Fibroblast of skin of scalp (primary cell): ENCODE measurements at places on chromosomes 1 and 21.
A peak's percentile ranks its signal among the peaks of the same experiment; 100 is the strongest.

DNA sequence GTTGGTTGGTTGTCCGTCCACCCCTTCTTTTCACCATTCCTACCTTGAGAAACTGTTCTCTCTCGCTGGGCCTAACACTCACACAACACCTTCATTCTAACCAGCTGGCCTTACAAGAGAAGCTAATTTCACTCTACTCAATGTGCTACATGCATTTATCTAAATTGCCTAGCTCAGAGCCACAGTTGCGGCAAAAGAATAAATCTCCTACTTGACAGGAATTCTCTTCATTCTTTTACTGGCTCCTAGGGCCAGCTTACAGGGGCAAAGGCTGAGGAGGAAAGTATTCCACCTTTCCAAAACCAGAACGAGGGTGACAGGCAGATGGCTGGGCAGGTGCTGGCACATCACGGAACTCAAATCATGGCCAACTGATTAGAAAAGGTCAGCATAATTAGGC, 6.5 kb downstream of the F3 start:
- no peak for DNase-seq

- no peak for DNase-seq
Measured at GRCh38 chr1:208048904-208049303, 138.0 kb upstream of the CD34 start.

DNA sequence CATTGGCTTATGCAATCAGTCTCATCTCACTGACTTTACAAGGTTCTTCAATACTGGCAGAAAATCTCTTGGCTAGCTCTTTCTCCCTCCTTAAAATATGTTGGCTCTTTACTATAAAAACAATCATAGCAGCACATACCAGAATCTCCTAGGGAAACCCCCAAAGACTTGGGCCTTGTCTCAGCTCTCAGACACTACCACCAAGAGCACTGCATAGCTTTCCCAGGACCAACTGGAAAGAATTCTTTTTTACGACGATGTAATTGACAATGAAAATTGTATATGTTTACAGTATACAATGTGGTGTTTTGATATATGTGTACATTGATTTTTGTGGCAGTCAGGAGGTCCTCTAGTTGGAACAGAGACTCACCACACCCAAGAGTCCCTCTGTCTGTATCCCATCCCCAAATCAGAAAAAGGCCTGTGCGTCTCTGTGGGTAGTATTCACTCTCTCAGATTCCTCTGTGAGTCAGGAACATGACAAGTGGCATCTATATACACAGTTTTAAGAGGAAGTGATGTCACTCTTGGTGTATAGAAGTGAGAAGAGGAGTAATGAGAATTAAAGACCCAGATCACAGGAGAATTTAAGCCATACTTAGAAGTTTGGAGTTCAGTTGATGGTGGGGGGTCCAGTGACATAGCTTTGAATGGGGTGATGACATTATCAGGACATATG, 21.1 kb downstream of the SMAP2 start:
- DNase-seq = peak; percentile 85

- peak; percentile 32 for DNase-seq
Measured at GRCh38 chr1:145858238-145858900, 512 bp downstream of the PIAS3 start.

- no peak for DNase-seq
Measured at GRCh38 chr1:32249831-32250525, 1.1 kb upstream of the LCK start.

GRCh38 chr1:118993700-118994026, 5.5 kb upstream of the TBX15 start:
- no peak for DNase-seq

DNA sequence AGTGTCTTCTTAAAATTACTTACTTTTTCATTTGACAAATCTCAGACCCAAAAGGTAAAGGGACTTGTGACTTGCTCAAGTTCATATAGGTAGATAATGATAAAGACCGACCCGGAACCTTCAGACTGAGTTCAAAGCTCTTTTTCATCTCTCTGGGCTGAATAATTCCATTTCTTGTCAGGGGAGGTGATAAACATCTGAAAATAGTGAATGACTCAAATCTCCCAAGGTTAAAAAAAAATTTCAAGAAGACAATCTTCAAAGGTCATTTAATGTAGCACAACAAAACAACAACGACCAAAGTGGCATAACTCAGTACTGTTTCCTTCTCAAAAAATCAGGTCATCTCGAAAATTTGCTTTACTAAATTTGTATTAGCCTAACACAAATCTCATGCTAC, 20.6 kb downstream of the LUZP1 start:
- DNase-seq = no peak

- no peak for DNase-seq
Measured at GRCh38 chr1:26828411-26828991, 2.0 kb downstream of the ZDHHC18 start.

- no peak for DNase-seq
Measured at GRCh38 chr21:45450423-45451090, 45.6 kb downstream of the COL18A1 start.

DNA sequence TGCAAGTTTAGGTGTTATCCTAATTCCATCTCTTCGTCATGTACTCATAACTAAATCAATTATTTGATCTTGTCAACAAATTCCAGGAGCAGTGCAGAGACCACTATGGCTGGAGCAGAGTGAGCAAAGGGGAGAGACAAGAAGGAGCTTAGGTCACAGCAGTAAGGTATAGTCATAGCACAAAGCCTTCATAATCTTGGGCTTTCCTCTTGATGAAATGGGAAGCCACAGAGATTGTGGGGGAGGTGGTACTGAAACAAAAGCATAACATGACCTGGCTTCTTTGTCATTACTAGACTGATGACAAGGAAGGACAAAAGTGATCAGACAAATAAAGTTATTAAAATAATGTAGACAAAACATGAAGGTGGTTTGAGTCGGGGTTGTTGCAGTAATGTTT, 60.1 kb upstream of the PTGS2 start:
- DNase-seq = no peak

GRCh38 chr21:37100316-37100715, 27.3 kb downstream of the TTC3 start:
- DNase-seq = no peak

- DNase-seq = no peak
Measured at GRCh38 chr1:228095938-228096337, 7.2 kb downstream of the C1orf35 start.

- DNase-seq = no peak
Measured at GRCh38 chr1:205576011-205576410, 55.8 kb downstream of the ELK4 start.

DNA sequence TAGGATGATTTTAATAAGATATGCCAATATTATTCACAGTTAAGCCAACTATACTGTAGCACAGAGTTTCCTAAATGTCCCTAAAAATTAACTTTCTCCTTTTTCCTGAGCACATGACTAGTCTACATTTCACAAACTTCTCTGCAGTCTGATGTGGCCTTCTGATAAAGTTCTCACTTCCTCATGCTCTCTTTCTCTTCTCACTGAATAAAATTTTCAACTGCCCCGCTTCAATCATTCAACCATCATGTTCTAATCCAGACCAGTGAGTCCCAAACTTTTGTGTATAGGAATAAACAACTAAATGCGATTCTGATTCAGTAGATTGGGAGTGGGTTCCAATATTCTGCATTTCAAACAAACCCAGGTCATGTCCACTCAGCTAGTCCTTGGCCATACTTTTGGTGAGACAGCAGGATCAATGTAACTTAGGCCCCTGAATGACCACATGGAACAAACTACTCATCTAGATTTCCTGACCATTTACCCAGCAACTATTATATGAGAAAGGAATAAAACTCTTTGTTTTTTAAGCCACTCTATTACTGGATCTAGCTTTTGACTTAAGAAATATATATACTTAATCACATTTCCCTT, 20.1 kb downstream of the TUT4 start:
- DNase-seq = no peak
